ENCODE measurements at places on chromosomes 4 and X.

DNA sequence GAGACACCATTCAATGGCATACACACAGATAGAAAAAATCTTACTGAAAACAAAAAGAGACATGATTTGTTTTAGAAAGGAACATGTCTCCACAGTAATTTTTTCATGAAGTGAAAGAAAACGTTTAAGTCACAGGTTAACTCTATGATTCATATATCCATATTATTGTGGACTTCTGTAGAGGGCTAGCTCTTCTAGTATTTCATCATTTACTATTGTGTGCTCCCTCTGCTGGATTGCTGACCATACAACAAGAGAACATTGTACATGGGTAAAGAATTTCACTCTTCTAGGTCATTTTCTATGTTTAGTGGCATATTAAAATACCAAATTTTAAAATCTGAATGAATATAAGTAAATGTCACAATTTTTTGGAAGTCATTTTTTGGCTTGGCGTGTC, 91.8 kb upstream of the POU3F4 start:
- peak; percentile 0 for DNase-seq

GRCh38 chr4:10113362-10114047, 3.1 kb downstream of the WDR1 start:
- DNase-seq = no peak

DNA sequence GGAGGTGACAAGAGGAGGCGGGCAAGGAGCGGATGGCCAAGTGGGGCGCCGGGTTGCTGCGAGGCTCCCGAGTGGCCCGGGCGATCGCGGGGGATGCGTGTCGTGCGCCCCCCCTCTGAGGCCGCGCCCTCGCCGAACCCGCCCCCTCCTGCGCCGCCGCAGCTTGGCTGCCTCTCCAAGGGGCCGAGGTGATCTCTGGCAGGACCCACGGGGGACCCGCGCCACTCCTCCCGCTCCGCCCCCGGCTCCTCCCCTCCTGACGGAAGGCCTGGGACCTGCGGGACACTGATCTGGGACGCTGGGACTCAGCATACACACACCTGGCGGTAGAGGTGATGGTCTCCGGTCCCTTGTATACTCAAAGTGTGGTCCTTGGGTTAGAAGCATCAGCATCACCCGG, 21.9 kb upstream of the FAM47C start:
- no peak for DNase-seq

DNA sequence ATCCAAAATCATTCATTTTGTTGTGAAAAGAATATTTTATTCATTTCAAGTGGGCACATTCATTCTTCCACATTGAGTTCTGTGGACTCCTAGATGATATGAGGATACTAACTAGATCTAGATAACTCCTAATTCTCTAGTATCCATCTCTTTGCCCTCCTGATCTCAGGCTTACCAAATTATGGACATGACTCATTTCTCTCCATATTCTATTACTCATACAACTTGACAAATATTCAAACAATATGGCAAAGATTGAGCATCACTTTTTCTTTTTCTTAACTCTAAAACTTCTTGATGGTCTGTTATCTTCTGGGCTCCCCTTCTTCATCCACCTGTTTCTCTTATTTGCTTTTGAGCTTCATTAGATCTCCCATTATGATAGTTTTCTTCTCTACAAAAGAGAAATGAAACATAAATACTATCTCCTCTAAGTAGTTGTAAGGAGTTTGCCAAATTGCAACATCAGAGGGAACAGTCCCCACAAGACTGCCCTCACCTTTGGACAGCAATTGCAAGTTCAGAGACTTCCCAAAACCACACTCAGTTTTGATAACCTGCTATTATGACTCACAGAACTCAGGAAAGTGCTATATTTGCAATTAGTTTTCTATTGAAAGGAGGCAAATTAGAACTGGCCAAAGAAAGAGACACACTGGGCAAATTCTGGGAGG, 422.9 kb downstream of the SPRY1 start:
- DNase-seq = no peak

DNA sequence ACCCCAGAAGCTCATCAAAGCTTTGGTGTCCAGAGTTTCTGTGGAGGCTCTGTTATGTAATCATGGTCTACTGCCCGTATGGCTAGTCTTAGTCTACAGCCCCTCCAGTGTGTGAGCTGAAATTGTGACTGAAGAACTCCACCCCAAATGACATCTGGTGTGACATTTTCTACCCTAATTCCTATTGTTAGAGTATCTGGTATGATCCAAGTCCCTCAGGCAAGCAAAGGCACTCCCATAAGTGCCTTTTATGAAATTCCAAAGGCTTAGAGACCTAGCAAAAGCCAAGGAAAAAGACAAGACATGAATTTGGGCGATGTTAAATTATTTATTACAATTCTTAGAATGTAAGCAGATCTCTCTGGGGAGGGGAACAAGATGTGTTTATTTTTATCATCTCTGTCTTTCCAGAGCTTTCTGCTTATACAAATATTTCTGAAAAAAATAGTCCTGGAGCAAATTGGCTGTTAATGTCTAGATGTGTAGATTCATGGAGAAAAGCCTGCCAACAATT, 417.4 kb downstream of the CCSER1 start:
- no peak for DNase-seq

- no peak for DNase-seq
These were observed 104.8 kb upstream of the CXCL13 start for GRCh38 chr4:77500801-77501200.

DNA sequence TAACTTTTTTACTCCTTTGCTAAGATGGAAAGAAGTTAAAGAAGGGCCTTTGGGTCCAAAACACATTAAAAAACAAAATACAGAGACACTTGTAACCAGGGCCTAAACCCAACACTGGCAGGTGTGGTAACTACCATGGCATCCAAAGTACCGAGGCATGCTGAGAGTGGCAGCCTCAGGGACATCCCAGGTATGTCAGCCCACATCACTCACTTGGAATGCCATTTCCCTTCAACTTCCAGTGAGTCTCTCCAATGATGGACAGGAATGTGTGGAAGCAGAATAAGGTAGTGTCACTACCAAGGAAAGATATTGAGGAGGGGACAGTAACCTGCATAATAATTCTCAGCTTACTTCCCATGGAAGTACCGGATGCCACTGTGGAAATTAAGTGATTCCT, 79.5 kb upstream of the SCOC start:
- DNase-seq = no peak

GRCh38 chr4:184613405-184613804, 35.8 kb downstream of the CASP3 start:
- no peak for DNase-seq

Measured in SW 1271 (cell line).